ENCODE measurements at places on chromosomes 13 and 19.
A peak's percentile ranks its signal among the peaks of the same experiment; 100 is the strongest.

GRCh38 chr13:30329009-30329585 is 21.7 kb upstream of the KATNAL1 start:
- DNase-seq, result no peak

GRCh38 chr13:40665126-40666044 is 1.1 kb downstream of the FOXO1 start:
- peak; percentile 36 for DNase-seq

- no peak for DNase-seq
These were observed 441.5 kb downstream of the DIAPH3 start for GRCh38 chr13:59721926-59722910.

- DNase-seq, result peak; percentile 58
These were observed 1.1 kb downstream of the PPP1R12C start for GRCh38 chr19:55116232-55116858.

- DNase-seq, result no peak
These were observed 6.3 kb downstream of the LHFPL6 start for GRCh38 chr13:39596685-39597084.

- DNase-seq, result no peak
These were observed 14.7 kb downstream of the SPC24 start for GRCh38 chr19:11140896-11141295.

DNA sequence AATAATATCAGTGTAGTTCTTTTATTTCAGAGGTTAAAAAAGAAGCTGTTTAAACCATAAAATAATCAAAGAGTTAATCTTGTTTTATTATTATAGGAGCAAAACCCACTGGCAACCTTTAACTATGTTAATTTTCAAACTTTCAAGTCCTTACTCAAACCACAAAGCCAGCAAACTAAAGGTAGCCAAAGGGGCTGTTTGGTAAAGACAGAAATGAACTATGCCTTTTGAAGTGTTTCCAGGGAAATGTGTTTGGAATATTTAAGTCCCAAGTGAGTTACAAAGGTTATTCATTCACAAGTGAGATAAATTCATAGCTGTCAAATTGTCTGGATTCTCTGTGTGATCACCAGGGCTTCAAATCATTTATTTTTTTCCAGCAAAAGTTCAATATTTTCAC is 264.7 kb downstream of the MZT1 start:
- no peak for DNase-seq

GRCh38 chr13:109400624-109401257 is 385.6 kb downstream of the IRS2 start:
- no peak for DNase-seq

- no peak for DNase-seq
These were observed at the start of gene TMC4 for GRCh38 chr19:54172471-54173358. TMC4 (minus strand) TSS chr19:54173160; CDS start chr19:54173117, 43 bp downstream.

- DNase-seq, result no peak
These were observed 20.2 kb downstream of the CEBPA start for GRCh38 chr19:33282036-33282671.

DNA sequence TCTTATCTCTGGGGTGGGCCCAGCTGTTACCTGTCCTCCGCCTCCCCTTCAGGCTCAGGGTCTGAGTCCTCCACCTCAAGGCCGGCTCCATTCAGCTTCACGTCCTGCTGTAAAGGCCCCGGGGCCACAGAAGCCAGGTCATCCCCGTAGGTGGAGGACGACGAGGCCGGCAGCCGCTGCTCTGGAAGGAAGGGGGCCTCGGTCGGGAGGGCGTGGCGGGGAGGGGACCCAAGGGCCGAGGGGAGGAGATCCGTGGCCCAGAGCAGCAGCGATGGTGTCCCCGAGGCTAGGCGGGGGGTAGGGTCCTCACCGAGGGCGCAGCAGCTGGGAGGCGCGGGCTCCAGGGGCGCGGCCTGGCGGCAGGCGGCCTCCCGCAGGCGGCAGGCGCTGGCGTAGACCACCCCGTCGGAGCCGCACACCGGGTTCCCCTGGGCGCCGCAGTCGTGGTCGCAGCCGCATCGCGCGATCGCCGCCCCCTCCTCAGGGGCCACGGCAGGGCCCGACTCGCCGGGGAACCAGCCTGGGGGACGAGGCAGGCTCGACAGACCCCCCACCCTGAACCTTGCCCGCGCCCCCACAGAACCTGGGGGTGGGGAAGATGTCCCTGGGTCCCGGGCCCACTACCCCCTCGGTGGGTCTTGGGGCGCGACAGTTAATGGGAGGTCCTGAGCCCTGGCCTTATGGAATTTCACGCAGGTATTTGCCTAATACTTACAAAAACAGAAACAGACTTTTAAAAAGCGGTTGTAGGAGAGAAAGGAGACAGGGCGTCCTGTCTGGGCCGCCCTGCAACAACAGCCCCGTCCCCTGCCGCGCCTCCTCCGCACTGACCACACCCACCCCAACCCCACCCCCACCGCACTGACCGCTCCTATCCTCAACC is 7.6 kb downstream of the F2RL3 start:
- no peak for DNase-seq

GRCh38 chr13:112877539-112877938 is 91.5 kb upstream of the MCF2L start:
- no peak for DNase-seq

DNA sequence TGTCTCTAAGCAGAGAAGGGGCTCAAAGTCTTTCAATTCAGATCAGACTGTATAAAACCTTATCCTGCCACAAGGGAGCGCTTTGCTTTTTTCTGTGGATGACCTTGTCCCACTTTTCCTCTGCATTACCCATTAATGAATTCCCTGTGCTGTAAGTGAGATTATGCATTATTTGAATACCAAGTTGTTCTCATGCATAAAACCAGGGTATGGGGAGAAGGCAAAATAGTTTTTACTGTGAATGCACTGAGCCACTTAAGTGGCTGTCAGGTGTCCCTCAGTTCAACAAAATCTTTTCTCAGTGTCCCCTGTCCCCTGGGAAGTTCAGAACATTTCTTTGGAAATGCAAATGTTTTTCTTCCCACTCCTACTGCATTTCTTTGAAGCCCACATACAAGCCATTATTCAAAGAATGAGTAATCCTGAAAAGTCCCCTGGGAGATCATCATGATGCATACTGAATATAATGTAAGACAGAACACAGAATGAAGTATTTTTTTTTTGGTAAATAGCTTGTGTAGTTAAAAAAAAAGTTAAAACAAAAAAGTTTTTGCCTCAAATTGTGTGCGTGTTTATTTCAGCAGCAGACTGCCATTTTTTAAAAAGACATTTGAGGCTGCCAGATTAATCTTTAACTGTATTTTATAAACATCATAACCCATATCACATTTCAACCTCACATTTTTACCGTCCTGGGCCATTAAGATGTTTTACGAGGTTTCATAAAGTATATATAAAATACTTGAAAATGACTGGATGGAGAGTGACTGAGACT is 506.7 kb upstream of the PCDH9 start:
- no peak for DNase-seq

DNA sequence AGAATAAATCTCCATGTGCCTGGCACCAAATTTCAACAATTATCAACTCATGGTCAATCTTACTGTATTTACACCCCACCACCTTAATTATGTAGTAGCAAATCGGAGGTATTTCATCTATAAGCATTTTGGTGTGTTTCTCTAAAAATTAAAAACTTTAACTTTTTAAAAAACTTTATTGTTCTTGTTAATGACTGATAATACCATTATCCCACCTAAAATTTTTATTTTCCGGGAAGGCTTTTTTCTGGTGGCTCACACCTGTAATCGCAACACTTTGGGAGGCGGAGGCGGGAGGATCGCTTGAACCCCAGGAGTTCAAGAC is 453 bp upstream of the PDCD2L start:
- no peak for DNase-seq

DNA sequence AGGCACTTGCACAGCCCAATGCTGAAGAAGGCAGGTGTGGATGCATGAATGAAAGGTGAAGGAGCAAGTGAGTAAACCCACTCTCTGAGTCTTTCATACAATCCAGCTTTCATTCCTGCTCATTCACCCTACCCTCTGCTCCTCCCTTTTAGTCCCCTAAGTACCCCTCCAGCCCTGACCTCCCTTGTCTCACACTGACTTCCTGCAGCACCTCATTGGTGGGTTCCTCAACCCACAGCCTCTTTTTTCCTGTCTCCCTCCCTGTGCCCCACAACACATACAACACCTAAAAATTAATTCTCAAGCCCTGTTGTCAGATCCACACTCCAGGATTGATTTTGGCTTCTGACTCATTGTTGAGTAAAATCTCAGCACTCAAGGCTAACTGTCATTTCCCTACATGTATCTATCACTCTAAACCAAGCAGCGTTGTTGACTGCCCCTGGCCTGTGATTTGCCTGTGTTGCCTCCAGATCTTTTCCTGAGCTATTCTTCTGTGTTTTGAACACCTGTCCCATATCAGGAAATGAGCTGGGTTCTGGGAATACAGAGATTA is 177.3 kb upstream of the SERP2 start:
- no peak for DNase-seq
